Adrenal gland (tissue), 19 donors: ENCODE measurements at places on chromosomes 3 and 15. TPM values are rescaled to one million over a fixed set of nuclear protein-coding genes. Genes with fewer than 3 reads are reported as not detected.

The GOLGA6L7 gene
- not detected for total RNA-seq

The RGMA gene
- 2.9 TPM for total RNA-seq

The AP3S2 gene
- total RNA-seq, result 64.7 TPM

The STRA6 gene
- total RNA-seq, result 4.5 TPM

The NUP210 gene
- total RNA-seq, result 11.0 TPM

The TMCO5A gene
- not detected for total RNA-seq

The MST1 gene
- total RNA-seq, result 92.0 TPM

The ABHD5 gene
- total RNA-seq, result 25.2 TPM

The NR2E3 gene
- total RNA-seq, result not detected

The SLC28A1 gene
- total RNA-seq, result 0.19 TPM

The GCSAM gene
- total RNA-seq, result 0.26 TPM

The ECE2 gene
- 0.27 TPM for total RNA-seq
